ENCODE measurements at places on chromosomes 7 and 10.

DNA sequence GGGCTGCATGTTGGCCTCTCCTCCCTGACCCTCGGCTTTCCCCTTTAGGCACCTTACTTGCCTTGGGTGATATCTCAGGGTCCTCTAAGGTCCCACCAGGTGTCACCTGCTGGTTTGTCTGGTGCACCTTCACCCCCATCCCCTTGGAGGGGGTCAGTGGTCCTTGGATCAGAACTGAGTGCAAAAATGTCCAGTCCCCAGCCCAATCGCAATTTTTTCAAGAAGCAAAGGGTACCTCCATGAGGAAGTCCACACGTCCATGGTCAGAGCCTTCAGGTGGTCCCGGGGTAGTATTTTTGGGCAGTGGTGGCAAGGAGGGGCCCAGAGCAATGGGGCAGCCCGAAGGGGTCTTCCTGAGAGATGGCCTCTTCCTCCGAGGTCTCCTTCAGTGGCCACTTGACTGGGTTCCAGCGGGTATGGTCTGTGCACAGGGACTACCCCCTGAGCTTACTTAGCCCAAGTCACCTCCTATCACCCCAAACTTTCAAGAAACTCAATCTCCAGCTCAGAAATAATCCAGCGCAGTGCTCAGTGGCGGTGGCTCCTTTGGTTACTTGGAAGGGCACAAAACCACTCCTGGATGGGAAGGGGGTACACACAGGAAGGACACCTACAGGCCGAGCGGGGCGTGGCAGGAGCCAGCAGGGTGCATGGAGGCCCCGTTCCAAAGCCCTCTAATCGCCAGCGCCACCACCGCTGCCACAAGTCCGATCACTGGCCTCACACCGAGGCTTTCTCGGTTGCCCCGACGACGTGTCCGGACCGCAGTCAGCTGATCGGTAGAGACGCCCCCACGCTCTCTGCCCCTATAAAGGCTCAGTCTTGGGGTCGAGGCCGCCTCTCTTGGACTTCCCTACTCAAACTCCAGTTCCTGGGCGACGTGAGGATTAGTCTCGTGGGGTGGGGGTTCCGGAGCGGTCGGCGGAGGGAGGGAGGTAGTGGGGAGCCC, 4.5 kb downstream of the SAP25 start:
- DNase-seq = no peak

- no peak for DNase-seq
These were observed 561 bp downstream of the PLEKHA1 start for GRCh38 chr10:122374859-122375678.

GRCh38 chr10:101564490-101564991, 23.5 kb downstream of the POLL start:
- DNase-seq = no peak

DNA sequence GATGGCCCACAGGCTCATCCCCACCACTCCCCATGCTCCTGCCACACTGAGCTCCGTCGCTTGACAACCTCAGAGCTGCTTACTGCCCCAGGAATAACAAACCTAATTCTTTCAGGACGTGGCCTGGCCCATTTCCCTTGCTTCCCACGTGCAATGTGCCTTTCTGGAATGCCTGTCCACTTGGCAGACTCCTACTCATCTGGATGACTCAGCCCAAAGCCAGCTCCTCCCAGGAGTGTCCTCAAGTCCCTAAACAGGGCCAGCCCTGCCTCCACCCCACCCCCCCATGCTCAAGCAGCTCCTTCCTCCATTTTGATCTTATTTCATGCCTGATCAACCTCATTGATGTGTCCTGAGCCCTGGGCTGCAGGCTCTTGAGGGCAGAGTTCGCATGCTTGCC, 164.9 kb upstream of the RNF32 start:
- DNase-seq = no peak

DNA sequence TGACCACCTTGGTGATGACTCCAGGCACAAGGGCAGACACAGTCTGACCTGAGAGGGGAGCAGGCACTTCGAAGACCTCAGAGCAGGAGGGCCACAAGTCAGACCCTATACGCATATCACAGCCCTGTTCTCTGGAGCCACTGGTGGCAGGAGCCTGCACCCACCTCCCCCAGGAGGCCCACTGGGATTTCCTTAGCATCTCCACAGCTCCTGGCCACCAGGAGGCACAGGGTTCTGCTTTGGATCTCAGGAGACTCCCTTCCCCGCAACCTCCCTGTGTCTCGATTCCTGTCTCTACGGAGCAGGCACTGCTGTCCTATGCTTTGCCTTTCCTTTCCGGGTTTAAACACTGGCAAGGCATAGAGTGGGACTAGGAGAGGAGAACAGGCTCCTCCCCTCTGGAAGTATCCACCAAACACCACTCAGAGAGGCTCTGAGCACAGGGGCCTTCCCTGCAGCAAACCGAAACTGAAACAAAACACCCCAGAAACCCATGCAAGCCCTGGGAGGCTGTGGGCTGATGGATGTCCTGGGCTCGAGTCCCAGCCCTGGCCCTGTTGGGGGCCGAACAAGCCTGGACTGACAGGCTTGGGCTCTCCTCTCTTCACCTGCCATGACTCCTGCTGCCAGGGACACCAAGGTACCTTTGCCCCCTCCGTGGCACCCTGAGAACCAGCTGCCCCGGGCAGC, 166.3 kb downstream of the NEURL1 start:
- DNase-seq = no peak

DNA sequence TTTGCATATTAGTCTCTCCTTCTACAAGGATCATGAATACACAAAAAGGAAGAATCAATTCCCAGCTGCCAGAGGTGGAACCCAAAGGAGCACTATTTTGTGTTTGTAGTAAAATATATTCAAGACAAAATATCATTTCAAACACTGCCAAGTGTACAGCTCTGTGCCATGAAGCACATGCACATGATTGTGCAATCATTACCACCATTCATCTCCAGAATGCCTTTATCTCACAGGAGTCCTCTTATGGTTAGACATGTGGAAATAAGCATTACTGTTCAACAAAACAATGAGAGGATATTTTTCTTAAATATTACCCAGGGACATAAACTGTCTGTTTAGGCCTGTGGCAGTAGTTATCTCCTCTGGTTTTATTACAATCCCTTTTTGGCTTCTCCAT, 151.4 kb upstream of the PPP1R3A start:
- no peak for DNase-seq

DNA sequence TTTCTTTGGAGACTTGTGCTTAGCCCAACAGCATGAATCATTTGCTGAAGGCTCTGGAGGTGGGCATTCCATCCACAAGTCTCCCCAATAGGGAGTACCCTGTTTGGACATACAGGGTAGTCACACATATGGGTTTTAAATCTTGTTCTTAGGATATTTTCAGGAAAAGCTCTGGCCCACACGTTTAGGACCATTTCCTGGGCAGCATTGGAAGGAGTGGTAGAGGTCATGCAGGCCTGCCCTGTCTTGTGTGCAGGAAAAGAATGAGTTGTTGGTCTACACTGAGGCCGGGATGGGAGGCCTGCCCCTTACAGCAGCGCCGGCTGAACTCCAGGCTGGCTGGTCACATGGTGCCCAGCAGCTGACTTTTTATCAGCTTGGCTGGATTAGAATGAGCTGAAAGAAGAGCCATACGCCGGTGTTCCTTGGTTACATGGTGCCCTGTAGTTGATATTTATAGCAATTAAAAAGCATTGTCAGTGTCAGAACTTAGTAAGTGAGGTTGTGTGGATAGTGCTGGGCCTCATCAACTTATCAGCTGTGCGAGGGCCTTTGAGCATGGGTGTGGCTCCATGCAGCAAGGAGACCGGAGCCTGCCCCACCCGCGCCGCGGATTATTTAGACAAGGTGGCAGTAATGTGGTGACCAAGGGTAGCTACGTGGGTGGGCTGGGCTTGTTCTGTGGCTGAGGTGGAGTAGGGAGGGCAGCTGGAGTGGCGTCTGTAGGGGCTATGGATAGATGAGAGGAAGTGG, 28.6 kb downstream of the OGDH start:
- DNase-seq = no peak

GRCh38 chr7:74604326-74605020, 53.0 kb upstream of the GTF2I start:
- DNase-seq = no peak

GRCh38 chr7:100469227-100470044, 5.4 kb upstream of the SPACDR start:
- DNase-seq = peak; percentile 60

DNA sequence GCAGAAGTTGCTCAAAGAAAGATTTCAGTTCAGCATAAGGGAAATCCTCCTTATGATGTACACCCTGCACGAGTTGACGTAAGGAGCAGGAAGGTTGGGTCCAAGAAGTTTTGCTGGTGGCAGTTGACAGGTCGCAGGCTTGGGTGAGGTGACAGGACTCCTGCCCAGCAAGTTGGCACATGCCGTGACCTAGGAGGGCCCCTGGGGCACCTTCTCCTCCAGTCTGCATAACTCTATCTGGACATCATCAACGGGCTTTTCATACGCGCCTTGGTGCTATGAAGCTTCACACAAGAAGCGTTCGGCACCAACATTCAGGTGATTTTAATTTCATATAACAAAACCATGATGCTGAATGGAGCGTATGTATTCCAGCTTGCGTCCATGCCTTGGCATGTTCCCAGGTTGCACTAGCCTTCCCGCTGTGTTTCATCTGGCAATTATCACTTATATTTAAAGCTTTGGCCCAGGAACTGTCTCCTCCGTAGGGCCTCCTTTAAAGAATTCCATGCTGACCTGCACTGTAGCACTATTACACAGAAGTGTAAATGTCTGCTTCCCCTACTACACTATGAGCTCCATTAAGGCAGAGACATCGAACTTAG, 651.6 kb upstream of the FOXK1 start:
- no peak for DNase-seq

GRCh38 chr7:129103561-129104324, 40.8 kb upstream of the TSPAN33 start:
- no peak for DNase-seq

GRCh38 chr7:55185941-55186609, 167.3 kb downstream of the EGFR start:
- DNase-seq = no peak

GRCh38 chr7:30511973-30512662, 7.5 kb upstream of the GGCT start:
- DNase-seq = no peak

DNA sequence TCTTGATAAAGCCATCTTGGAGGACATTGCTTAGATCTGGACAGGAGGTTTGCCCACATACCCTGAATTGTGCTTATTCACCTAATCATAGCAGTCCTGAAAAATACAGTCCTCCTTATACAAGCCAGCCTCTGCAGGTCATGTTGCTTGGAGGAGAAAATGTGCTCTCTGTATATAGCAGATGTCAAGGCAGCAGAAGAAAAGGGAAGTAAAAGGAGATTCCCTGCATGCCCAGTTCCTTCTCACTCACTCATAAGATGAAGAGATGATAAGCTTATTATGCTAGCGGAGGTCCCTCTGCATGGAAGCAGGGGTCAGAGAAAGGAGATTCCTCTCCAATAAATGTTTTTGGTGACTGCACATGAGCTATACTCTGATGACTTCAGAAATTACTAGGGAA, 458.8 kb upstream of the ZMIZ1 start:
- DNase-seq = peak; percentile 15

DNA sequence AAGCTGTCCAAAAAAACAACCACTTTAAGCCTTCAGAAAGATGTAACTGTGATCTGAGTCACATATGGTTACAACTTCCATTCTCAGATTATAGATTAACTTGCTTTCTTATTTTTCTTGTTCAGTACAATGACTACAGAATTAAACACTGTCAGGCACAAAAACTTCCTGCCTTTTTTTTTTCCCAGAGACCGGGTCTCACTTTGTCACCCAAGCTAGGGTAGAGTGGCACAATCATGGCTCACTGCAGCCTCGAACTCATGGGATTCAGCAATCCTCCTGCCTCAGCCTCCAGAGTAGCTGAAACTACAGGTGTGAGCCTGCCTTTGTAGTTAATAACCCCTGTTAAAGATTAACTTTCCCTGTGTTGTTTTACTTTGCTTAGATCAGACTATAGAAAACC, 163.2 kb downstream of the AVL9 start:
- DNase-seq = no peak

DNA sequence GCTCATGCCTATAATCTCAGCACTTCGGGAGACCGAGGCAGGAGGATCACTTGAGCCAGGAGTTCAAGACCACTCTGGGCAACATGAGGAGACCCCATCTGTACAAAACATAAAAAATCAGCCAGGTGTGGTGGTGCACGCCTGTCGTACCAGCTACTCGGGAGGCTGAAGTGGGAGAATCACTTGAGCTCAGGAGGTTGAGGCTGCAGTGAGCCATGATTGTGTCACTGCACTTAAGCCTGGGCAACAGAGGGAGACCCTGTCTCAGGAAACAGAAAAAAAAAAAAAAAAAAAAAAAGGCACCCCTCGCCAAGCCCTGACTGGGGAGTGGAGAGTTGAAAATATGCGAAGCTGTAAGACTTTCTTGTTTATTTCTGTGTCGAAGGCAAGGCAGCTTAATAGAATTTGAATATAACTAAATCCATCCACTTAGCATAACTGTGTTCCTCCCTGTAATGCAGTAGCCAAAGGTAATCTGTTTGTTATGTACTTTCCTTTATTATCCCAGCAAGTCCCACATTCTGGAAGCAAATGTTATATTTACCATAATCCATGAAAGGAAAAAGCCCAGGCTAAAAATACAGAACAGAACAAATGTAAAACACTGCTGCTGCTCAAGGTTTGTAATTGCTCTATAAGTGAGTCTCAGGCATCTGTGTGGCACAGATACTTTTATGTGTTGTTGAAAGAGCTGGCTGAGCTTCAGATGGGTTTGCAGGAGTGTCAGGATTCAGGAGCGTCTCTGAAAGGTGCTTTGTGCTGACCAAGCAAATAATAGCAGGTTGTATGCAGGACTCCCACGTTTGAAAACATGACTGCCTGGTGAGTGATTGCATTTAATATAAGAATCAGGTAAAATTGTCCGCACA, 127.2 kb downstream of the CELF2 start:
- no peak for DNase-seq

DNA sequence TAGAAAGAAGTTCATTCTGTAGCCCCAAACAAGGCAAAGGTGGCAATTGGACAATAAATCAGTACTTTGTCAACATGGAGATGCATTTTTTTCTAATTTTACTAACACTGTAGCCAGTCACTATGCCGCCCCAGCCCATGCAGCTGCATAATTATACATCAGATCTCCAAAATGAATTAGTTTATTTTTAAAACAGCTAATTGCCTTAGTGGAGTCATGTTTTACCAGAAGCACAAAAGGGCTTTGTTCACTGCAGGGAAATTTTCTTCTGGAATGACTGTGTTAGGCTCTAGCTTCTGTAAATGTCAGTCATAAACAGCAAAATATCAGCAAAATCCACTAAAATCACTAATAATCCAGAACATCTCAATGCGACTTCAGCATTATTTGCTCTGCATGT, 20.1 kb upstream of the HDAC9 start:
- no peak for DNase-seq
